Nucleus accumbens (tissue), 56 donors: ENCODE measurements at places on chromosomes 7 and 10.

DNA sequence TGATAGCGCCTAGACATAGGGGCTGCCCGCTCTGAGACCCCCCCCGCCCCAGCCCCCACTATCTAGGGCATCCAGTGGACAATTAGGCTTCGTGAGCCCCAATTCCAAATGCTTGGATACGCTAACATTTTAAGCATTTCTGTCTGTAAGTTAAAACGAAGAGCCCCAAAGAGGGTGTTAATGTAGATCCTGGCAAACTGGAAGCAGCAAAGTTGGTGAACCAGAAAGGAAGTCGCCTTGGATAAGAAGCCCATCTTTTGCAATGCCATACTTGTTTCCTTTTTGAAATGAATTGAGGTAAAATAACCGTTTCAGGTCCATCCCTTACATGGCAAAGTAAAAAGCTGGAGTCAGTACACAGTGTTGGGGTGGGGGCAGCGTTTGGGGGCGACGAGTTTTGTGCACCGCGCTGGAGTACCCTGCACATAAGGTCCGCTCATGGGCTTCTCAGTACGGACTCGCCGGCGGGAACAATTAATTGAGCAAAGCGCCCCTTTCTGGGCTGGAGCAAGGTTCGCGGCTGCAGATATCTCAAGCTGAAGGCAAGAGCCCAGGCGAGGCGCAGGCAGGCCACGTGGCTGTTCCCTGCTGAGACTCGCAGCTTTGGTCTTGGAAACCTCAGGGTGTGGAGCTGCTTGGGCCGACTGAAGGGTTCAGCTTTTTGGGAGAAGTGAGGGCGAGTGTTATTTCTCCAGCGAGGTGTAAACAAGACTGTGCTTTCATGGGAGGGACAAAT is 1.4 kb upstream of the TWIST1 start:
- DNase-seq = no peak

- no peak for DNase-seq
These were observed 72.8 kb upstream of the CACUL1 start for GRCh38 chr10:118827466-118828155.

- no peak for DNase-seq
These were observed 76.9 kb downstream of the LRRC4 start for GRCh38 chr7:127954357-127954748.

- peak; percentile 3 for DNase-seq
These were observed 3.8 kb upstream of the DDX50 start for GRCh38 chr10:68897336-68897741.

DNA sequence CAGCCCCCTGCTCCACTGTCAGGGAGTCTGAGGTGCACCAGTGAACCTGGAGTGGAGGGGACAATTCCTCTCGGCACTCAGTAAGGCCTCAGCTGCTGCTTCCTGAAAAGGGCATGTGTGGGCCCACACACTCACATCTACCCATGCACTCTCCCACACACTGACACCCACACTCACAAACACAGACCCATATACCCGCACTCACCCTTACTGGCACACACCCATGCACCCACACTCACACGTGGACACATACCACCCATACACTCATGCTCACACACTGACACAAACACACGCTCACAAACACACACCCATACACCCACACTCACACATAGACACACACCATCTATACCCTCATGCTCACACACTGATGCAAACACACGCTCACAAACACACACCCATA is 31.9 kb downstream of the ADAMTS14 start:
- no peak for DNase-seq

- DNase-seq = no peak
These were observed 227.9 kb downstream of the PHTF2 start for GRCh38 chr7:78026492-78026891.

DNA sequence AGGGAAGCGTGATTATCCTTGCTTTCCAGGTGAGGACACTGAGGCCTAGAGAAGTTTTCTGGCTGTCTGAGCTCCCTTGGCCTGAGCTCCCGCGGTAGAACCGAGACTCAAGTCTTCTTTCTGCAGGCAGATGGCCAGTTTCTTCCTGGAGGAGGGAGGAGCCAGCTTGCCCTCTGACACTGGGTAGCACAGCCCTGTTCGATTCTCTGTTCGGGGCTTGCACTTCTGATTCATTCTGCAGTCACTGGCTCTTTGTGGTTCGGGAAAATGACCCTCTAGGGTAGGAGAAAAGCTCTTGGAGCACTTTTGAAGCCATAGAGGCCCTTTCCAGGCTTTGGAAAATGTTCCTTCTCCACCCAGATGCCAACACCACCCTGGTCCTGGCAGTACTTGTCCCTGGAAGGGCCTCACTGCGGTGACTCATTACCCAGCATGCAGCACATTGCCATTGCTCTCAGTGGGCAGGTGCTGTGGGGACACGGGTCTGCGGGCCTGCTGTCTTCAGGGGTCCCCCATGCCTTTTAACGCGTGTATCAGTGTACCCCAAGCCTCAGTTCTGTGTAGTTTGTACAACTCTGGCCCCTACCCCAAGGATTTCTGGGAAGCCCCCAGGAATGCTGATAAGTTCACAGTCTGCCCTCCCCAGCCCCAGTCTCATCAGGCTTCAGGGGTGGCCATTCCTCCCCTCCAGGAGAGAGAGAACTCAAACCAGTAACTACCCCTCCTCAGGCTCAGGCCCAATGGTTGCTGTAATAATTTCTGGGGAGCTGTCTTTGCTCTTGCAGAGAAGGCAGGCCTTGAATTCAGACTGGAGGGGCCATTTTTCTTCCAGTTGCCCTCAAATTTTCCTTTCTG is 11.9 kb downstream of the CHST3 start:
- DNase-seq = peak; percentile 44

DNA sequence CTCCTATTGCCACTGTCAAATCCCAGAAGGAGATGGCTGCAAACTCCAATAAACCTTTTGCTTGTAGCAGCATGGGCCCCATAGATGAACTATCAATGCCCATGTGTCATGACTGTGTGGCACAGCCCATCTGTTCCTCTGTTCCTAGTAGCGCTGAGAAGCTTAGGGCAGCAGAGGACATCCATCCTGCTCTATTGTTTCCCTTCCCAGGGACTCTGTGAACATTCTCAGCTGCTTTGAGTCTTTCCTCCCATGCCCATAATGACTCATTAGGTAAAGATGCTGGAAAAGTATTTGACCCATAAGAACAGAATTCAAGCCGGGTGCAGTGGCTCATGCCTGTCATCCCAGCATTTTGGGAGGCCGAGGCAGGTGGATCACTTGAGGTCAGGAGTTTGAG is 28.3 kb downstream of the STMP1 start:
- DNase-seq = no peak

- DNase-seq = no peak
These were observed 113.4 kb downstream of the BTRC start for GRCh38 chr10:101467286-101467770.

DNA sequence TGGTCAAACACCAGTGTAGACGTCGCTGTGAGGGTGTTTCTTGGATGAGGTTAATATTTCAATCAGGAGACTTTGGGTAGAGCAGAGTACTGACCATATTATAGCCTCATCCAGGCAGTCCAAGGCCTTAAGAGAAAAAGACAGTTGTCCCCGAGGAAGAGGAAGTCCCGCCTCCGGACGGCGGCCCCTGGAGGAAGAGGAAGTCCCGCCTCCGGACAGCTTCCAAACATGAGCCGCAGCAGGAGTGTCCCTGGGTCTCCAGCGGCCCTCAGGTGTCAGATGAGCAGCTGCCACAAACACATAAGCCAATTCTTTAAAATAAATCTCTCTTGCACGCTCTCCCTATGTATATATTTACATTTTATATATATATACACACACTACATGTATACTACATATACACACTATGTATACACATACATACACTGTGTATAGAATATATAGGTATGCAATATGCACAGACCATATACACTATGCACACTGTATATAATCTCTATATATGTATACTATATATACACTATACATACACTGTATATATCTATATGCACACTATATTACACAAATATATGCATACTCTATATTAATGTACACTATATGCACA is 37.5 kb downstream of the PWWP2B start:
- no peak for DNase-seq

- no peak for DNase-seq
These were observed 272.4 kb downstream of the ETV1 start for GRCh38 chr7:13717031-13717430.

DNA sequence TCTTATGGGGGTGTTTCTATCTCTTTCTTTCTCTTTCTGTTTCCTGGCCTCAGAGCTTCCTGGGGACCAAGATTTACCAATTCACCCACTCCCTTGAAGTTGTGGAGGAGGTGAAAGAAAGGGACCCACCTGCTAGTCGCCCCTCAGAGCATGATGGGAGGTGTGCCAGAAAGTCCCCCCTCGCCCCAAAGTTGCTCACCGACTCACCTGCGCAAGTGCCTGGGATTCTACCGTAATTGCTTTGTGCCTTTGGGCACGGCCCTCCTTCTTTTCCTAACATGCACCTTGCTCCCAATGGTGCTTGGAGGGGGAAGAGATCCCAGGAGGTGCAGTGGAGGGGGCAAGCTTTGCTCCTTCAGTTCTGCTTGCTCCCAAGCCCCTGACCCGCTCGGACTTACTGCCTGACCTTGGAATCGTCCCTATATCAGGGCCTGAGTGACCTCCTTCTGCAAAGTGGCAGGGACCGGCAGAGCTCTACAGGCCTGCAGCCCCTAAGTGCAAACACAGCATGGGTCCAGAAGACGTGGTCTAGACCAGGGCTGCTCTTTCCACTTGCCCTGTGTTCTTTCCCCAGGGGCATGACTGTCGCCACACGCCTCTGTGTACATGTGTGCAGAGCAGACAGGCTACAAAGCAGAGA is 12.2 kb downstream of the AQP1 start:
- DNase-seq = no peak

DNA sequence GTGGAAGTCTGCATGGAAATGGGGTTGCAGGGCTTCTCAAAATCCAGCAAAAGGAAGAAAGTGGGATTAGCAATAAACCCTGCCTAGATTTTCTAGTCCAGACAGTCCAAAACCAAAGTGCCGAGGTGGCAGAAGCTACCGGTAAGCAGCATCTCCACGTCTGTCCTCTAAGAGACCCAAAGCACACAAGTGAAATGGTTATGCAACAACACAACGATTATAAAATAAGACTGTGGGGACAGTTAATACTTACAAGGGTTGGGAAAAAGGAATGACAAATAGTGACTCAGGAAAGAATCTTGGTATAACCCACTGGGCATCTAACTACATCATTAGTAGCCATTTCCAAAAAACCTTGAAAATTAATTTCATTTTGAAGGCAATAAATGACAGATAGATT is 24.7 kb downstream of the CREB3L2 start:
- DNase-seq = no peak

GRCh38 chr7:127726476-127726875 is 74.5 kb downstream of the SND1 start:
- no peak for DNase-seq

DNA sequence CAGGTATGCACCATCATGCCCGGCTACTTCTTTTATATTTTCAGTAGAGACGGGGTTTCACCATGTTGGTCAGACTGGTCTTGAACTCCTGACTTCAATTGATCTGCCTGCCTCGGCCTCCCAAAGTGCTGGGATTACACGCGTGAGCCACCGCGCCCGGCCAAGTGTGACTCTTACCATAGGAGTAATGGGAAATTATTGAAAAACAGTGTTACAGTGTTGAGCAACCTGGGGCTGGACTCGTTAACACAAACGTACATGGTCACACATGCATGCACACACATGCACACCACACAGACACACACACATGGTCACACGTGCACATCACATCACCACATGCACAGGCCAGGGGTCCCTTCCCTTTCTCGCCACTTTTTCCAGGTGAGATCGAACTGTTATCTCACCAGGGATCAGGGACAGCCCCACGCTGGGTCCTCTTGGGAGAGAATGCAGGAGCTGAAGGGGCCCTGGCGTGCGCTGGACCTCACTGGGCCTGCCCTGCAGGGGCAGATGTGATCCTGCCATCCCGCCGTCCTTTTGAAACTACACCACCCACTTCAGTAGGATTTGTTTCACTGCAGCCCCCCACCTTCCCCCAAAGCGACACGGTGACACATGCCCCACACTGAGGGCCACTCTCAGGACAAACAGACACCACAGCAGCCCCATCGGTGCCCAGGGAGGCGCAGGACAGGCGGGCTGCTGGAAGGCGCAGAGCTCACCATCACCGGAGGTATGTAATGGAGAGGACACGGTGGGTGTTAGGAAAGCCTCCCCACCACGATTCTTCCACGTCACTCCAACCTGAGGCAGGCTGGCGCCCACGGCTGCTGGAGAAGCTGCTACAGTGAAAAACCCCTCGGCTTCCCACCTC is 10.2 kb downstream of the RADIL start:
- DNase-seq = no peak

DNA sequence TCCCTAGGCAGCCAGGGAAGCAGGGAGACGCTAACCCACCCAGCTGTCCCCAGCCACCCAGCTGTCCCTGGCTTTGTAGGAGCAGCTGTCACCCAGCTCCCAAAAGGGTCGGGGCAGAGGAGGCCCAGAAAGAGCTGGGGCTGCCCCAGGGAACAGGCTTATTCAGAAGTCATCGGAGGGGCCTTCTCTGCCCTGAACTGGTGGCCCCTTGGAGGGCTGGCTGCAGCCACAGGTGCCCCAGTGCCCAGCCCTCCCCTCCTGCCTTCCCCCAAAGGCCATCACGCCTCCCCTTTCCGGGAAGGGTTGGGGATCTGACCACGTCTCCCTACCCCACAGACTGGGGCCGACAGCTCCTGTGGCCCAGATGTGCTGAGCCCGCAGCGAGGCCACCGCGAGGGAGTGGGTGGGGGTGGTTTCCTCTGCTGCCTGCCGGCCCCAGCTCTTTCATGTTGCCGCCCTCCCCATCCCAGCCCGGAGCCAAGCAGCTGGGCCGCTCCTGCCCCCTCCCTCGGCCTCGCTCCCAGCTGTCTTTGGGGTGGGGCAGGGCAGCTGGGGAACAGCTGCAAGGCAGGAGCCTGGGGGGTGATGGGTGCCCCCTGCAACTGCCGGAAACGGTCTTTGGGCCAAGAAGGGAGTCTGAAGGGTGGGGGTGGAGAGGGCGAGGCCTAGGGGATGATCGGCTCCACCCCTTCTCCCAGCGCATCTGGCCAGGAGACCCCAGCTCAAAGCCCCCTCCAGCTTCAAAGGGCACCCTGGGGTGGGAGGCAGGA is 16.8 kb downstream of the TRIM8 start:
- no peak for DNase-seq

- no peak for DNase-seq
These were observed 2.5 kb downstream of the LRCH4 start for GRCh38 chr7:100583132-100584053.

- DNase-seq = no peak
These were observed 31.4 kb upstream of the BTBD16 start for GRCh38 chr10:122239578-122240257.

- DNase-seq = no peak
These were observed 39.4 kb upstream of the PIP4K2A start for GRCh38 chr10:22753786-22754185.

GRCh38 chr10:59082249-59082648 is 94.2 kb upstream of the PHYHIPL start:
- DNase-seq = no peak
